ENCODE measurements at places on chromosomes 6 and 20. TPM values are rescaled to one million over a fixed set of nuclear protein-coding genes. Genes with fewer than 3 reads are reported as not detected.
A peak's percentile ranks its signal among the peaks of the same experiment; 100 is the strongest.

GRCh38 chr20:62136283-62137091, 6.7 kb downstream of the PSMA7 start:
- no peak for DNase-seq

GRCh38 chr20:54984104-54984448, 508.7 kb downstream of the DOK5 start:
- no peak for DNase-seq

- DNase-seq: no peak
These were observed 47.8 kb downstream of the SHLD1 start for GRCh38 chr20:5797843-5798462.

GRCh38 chr6:56902641-56903464, 52.1 kb upstream of the BEND6 start:
- no peak for DNase-seq

- DNase-seq: no peak
These were observed 46.9 kb upstream of the ARMC2 start for GRCh38 chr6:108801366-108801765.

GRCh38 chr6:116475141-116475540, 14.0 kb downstream of the CALHM6 start:
- no peak for DNase-seq

DNA sequence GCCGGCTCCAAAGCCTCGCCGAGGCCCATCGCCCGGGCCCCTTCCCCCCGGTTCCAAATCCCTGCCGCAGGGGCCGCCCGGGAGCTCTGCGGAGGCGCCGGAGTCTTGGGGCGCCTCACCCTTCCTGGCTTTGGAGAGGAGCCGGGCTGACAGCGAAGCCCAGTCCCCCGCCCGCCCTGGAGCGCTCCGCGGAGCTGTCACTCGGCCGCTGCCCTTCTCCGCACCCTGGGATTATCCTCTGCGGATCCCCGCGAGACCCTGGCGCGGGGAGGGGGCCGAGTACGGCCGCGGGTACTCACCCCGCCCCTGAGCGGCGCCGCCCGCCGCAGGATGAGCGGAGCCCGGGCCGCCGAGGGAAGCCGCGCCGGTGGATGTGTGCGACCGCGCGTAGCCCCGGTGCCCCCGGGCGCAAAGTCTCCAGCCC, 343 bp downstream of the SNAP91 start:
- DNase-seq: no peak

GRCh38 chr6:154292855-154293519, 63.6 kb downstream of the IPCEF1 start:
- DNase-seq: peak; percentile 78

GRCh38 chr20:7916648-7917047, 23.6 kb downstream of the HAO1 start:
- DNase-seq: no peak

DNA sequence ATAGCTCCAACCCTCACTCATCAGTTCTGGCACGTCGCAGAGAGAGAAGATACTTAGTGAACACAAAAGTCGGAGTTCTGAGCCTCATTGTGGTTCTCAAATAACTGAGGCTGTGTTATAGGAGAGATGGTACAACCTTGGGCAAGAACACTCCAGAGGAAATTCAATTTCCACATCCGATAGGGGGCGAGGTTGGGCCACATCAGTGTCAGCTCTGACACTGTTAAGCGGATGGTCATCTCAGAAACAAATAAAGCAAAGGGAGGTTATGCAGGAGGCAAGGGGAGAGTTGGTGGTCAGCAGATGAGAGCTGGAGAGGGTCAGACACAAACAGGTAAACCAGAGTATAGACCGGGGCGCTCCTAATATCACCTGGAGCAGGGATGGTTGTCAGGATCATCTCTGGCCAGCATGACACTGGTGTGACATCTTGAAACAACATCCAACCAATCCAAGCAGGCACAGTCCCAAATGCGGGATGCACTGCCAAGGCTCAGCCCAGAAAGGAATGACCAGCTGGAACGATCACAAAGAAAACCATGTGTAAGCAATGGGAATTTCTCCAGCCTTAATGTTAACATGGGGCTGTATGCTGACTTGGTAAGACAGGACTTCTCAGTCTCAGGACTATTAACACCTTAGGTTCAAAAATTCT, 331.8 kb downstream of the HACE1 start:
- no peak for DNase-seq

DNA sequence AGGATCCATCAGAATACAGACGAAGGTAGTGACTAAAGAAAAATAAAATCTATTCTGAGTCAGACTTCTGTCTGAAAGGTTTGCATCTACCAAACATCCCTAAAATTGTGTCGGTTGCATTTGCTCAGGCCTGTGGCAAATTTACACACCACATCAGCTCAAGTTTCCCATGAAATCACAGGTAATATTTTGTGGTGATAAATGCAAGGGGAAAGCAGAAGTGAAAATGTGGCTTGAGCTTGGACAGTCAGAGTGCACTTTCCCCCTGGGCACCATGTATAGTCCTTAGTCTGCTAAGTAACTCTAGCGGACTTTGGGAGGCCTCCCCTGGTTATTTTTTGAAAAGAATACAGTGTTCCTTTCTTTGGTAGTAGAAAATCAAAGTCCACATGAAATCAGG, 159.1 kb downstream of the PKHD1 start:
- no peak for DNase-seq

- no peak for DNase-seq
These were observed 1189.1 kb downstream of the GRIK2 start for GRCh38 chr6:102582569-102582968.

DNA sequence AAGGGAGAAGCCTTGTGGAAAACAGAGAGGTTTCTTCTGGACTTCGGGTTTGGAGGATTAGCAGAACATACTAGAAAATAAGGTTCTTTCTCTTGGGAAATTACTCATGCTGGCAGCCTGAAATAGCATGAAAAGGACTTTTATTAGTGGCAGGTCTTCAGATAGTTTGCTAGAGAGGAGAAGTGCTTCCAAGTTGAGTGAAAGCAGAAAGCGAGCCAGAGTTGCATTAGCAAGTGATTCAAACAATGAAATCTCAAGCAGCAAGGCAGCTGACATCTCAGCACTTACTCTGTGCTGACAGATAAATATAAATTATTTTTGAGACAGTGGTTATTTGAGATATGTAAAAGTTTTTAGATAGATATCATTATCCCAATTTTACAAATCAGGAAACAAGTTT, 91.9 kb downstream of the PLCB4 start:
- DNase-seq: no peak

CASP8AP2 gene
- 6.6 TPM for total RNA-seq

UST gene
- 2.0 TPM for total RNA-seq

NMBR gene
- total RNA-seq: not detected

IL20RA gene
- total RNA-seq: 0.48 TPM

ATG5 gene
- 27.4 TPM for total RNA-seq

BPIFB2 gene
- not detected for total RNA-seq

EYS gene
- total RNA-seq: not detected

BHLHE23 gene
- not detected for total RNA-seq

ZNF318 gene
- total RNA-seq: 16.0 TPM

BAG2 gene
- total RNA-seq: 3.7 TPM

HLA-DQB2 gene
- not detected for total RNA-seq

KHDC1L gene
- not detected for total RNA-seq
